ENCODE measurements at places on chromosomes 11 and 22. TPM values are rescaled to one million over a fixed set of nuclear protein-coding genes. Genes with fewer than 3 reads are reported as not detected.

Gene B3GAT1
- total RNA-seq, result not detected

Gene TNKS1BP1
- total RNA-seq, result 73.9 TPM

Gene YWHAH
- total RNA-seq, result 81.2 TPM

Gene CREB3L1
- 14.5 TPM for total RNA-seq

Gene HBD
- not detected for total RNA-seq

Gene RTN4R
- 0.59 TPM for total RNA-seq

Gene CD6
- total RNA-seq, result not detected

Gene INPP5J
- under 0.01 TPM for total RNA-seq

Gene MUC2
- not detected for total RNA-seq

Gene CD3G
- total RNA-seq, result not detected

Gene MMP3
- 64.3 TPM for total RNA-seq

All from subcutaneous preadipocyte (primary cell).